PC-9 (cell line): ENCODE measurements at places on chromosomes 5 and 9.

- no peak for DNase-seq
Measured at GRCh38 chr5:15525703-15526275, 25.8 kb downstream of the FBXL7 start.

GRCh38 chr9:137304383-137305059 lies 2.5 kb upstream of the NRARP start:
- no peak for DNase-seq

GRCh38 chr5:34674187-34674586 lies 18.1 kb downstream of the RAI14 start:
- DNase-seq, result peak; percentile 47

GRCh38 chr5:176532795-176533194 lies 4.4 kb downstream of the RNF44 start:
- no peak for DNase-seq

DNA sequence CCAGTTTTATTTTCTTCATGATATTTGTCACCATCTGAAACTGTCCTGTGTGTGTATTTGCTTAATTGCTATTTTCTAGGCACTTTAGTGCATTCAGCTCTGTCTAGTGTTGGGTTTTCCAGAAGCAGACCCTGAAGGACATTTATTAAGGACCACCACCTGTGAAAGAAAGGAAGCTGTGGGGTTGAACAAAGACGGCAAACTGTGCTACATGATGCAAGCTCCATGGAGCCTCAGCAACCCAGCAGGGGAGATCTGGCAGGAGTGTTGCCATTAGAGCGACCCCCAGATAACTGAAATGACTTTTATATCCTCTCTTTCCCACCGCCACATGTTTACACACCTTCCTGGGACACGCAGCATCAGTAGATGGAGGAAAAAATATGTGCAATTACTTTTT lies 125.5 kb downstream of the GABRB2 start:
- no peak for DNase-seq

DNA sequence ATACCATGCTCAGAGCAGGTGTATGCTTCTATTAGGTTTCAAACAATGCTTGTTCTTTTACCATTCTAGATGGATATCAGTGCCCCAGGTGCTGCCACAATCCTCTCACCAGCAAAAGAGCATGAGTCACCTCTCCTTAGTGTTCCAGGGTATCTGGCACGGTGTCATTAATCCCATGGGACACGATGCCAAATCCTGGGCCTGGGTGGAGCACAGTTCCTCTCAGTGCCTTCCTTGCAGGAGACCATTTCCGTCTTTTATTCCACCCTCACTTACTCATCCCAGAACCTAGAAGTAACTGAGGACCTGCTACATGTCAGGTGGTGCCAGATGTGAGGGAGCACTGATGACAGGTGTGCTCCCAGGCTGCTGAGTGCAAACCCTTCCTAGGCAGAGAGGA lies 1.3 kb upstream of the OR13J1 start:
- peak; percentile 66 for DNase-seq

DNA sequence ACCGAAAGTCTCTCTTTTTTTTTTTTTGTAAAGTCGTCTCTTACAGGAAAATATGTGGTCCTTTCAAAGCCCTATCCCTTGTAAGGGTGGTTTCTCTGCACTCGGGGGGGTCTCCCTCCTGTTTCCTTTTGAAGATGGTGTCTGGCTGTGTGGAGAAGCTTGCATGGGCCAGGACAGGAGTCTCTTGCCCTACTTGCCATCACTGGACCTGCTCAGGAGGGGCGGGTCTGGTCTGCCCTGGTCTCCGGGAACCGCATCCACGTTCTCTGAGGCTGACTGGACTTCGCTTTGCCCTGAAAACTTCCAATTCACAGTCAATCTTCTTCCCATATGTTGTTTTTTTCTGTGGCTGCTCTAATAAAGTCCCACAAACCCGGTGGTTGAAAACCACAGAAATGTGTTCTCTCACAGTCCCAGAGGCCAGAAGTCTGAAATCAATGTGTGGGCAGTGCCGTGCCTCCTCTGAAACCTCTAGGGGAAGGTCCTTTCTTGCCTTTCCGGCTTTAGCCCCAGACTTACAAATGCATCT lies 92.9 kb upstream of the IER5L start:
- DNase-seq, result no peak

GRCh38 chr9:109206670-109207069 lies 39.6 kb upstream of the FRRS1L start:
- DNase-seq, result no peak

- no peak for DNase-seq
Measured at GRCh38 chr5:62596096-62596495, 17.5 kb downstream of the LRRC70 start.

GRCh38 chr5:113548396-113548795 lies 34.9 kb downstream of the YTHDC2 start:
- DNase-seq, result no peak

DNA sequence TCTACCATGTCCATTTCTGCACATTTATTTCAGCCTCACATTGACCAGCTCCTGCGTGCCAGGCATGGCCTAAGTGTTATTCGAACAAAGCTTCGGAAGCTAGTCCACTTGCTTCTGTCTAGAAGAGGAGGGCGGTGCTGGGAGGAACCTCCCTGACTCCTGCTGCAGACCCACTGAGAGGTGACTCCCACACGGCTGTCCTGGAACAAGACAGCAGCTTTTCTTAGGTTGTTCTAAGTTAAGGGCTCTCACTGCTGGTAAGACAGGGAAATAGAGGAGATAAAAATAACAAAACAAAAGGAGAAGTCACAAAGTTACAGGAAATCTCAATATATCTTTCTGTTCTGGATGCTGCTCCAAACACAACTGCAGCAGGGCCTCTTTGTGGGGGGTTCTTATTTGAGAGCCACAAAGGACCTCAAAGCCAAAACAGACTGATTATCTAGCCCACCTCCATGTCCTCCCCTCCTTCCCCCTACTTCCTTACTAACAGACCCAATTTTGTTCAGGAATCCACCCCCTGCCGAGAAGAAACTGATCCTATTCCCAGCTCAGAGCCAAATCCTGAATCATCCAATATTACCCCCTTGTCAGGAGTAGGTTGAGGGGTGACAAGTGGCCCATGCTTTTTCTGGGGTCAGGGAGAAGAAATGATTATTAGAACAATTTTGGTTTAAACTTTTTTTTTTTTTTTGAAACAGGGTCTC lies 28.4 kb upstream of the KCNIP1 start:
- DNase-seq, result no peak

DNA sequence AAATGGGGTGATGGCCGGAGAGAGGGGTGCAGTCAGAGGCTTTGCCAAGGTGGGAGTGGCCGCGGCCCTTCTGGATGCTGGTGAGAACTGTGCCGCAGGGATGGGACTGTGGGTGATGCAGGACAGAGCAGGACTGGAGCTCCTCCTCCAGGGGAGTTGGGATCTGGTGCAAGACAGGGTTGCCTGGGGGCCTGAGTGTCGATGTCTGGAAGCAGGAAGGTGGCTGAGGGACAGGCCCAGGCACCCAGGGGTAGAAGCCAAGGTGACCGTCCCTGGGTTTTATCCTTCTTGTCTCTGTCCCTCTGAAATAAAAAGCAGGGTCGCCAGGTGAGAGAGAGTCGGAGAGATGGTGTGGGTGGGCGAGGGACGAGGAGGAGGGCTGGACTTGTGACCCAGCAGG lies 89.1 kb upstream of the IER5L start:
- DNase-seq, result no peak

- no peak for DNase-seq
Measured at GRCh38 chr5:171612749-171613148, 172.9 kb upstream of the SMIM23 start.

GRCh38 chr9:104817437-104817836 lies 53.5 kb downstream of the NIPSNAP3B start:
- no peak for DNase-seq

DNA sequence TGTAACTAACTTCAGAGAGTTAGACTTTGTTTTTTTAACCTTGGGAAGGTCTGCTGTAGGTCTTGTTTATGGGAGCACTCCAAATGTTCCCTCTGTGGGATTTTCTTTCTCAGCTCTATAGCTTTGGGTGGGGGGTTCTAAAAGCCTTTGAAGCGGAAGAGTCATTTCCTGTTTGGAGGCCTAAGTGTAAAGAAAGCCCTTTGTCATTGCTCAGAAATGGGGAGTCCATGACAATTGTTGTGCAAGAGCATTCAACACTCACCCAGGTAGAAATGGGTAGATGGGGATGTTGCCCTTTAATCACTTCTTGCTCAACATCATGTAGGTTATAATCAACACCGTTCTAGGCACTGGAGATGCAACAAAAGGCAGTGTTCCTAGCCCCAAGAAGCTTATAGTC lies 30.3 kb upstream of the MAST4 start:
- no peak for DNase-seq

DNA sequence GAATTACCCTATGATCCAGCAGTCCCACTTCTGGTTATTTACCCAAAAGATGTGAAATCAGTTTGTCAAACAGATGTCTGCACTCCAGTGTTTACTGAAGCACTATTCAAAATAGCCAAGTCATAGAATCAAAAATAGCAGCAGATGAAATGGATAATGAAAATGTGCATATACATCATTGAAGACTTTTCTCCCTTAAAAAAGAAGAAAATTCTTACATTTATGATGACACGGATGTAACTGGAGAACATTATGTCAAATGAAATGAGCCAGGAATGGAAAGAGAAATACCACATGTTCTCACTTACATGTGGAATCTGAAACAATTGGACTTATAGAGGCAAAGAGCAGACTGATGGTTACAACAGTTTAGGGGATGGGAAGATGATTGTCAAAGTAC lies 21.5 kb upstream of the PLEKHG4B start:
- DNase-seq, result no peak

DNA sequence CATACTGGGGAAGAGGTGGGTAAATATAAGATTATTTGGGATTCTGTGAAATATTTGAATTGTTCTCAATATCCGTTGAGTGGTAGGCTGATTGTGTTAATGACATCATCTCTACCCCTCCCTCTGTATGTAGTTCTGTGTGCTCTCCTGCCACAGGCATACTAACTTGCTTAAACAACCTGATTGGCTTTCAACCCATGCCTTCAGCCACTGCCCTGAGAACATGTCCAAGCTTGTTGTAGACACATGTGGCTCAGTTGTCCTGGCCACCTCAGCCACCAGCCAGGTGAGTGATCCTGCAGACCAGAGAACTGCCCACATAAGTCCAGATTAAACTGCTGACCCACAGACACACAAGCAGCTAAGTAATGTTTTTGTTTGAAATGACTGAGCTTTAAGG lies 31.1 kb downstream of the ANKS6 start:
- DNase-seq, result no peak

DNA sequence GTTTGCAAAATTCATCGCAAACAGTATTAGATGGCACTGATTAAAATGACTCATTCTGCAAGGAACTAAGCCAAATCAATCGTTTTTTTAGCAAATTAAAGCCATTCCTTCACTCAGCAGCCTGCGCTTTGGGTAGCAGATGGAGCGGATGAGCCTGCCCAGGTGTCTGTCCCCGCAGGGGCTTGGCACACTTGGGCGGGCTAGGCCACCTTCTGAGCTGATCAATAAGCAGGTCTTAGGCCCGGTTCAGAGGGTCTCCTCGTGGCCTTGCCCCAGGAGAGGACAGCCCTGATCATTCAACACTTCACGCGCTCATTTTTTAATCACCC lies 78.0 kb upstream of the FCN1 start:
- no peak for DNase-seq

DNA sequence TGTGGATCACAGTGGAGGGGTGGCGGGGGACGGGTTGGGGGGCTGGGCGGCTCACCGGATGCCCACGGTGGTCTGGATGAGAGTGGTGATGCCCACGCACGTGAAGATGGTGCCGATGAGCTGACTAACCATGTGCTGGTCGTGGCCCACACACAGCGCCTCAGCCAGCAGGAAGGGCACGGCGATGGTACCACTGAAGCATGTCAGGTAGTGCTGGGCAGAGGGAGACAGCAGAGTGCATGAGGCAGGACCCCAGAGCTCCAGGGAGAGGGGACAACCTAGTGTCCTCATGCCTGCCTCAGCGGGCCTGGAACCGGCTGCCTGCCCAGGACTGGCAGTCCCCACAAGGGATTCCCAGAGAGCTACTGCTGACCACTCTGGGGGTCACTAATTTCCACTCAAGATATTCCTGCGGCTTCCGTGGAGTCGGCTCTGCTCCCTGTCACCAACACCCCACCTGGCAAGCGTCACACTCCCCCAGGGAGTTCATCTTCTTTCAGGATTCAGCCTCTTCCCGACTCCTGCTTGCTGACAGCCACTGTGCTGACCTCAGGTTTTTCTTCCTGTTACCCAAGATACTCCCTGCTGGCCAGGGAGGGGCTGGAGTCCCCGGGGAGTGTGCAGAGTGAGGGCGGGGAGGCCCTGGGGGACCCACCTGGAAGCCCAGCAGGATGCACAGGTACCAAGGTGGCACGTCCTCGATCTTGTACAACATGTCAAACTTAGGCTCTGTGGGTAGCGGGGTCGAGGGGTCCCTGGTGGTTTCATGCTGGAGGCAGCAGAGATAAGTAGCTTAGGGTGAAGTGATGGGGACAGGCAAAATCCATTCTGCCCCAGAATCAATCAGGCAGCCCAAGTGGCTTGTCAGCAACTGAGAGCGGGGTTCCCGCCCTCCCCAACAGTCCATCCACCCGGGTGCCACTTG lies 998 bp downstream of the SLC23A1 start:
- DNase-seq, result no peak

- no peak for DNase-seq
Measured at GRCh38 chr9:72139226-72139625, 10.0 kb upstream of the GDA start.

GRCh38 chr9:95048225-95049087 lies 269.1 kb downstream of the FANCC start:
- DNase-seq, result peak; percentile 65

- DNase-seq, result no peak
Measured at GRCh38 chr9:129394061-129394885, 216.2 kb upstream of the IER5L start.

GRCh38 chr5:95020345-95020744 lies 264.5 kb downstream of the MCTP1 start:
- DNase-seq, result no peak

- no peak for DNase-seq
Measured at GRCh38 chr9:112184946-112185345, 9.8 kb upstream of the SUSD1 start.

DNA sequence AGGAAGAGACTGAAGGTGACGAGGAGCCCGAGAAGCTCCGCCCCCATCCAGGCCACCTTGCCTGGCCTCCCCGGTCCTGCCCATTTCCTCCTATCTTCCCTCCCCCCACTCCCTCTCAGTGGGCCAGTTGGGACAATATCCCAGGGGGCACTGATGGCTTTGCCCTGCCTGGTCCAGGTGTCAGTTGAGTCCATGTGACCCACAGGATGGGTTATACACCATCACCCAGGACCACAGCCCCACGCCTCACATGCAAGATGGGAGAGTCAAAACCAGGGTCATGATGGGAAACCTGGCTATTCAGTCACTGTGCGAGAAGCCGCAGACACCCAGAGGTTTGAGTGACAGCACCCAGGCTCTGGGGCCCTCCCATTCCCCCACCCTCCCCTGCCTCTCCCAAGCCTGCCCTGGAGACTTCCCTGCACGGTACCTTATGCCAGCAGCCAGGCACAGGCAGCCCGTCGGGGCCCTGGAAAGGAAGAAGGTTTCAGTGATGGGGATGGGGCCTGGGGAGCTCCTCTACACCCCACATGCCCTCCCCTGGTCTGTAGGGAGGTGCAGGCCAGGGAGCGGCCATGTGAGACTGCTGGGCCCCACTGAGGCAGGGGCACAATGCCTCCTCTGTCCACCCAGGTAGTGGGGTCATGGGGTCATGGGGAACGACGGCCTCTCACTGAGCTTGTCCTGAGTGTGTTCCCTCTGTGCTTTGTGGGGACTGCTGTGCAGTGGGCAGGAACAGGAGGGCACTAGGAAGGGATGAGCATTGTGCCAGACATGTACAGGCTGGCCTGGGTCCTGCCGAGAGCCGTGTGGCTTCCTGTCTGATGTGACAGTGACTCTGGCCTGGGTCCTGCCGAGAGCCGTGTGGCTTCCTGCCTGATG lies 6.3 kb upstream of the PHYKPL start:
- peak; percentile 10 for DNase-seq

- no peak for DNase-seq
Measured at GRCh38 chr9:114273461-114273881, 49.4 kb upstream of the ORM1 start.
